Kidney capillary endothelial cell (primary cell): ENCODE measurements at places on chromosomes 1 and 21.

GRCh38 chr1:11838349-11839272 lies 9.0 kb downstream of the NPPA start:
- DNase-seq: peak; percentile 67

DNA sequence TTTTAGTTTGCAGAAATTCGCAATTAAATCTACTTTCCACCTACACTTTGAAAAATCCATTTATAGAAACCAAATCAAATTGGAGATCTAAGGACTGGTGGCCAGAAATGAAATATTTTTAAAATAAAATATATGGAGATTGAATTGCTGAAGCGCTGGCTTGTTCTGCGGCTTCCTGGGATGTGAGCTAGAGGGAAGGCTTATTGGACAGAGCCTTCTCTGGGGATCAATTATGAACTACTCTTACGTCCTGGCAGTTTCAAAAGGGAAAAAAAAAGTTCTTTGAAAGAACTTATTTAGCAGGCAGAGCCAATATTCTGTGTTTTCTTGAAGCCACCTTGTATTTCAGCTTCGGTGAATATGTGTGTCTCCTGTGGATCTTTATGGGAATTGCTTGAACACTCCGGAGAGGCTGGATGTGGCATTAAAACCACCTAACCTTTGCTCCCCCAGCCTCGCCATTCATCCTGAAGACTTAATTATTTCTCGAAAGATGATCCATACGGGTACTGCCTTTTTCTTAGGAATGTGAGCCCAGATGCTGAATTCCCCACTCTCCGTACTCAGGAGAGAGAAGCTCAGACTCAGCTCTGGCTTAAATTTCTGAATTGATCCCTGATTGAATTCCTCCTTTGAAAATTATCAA lies 478.9 kb upstream of the VAMP3 start:
- DNase-seq: no peak

DNA sequence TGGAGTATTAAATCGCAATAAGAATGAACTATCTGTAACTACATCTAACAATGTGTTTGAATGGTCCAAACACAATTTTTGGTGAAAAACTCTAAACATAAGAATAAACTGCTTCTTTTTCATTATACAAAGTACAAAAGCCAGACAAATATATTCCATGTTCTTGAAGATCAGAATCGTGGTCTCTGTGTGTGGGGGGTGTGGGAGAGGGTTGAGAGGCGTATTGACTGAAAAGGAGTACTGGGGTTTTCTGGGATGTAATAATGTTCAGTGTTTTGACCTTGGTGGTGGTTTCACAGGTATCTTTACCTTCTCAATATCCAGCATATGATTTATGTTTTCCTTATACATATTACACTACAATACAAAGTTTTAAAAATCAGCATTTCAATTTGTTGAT lies 764 bp upstream of the CFH start:
- DNase-seq: no peak

- no peak for DNase-seq
Observed at GRCh38 chr1:186905561-186905960, 76.8 kb downstream of the PLA2G4A start.
